ENCODE measurements at places on chromosomes 11 and 22. TPM values are rescaled to one million over a fixed set of nuclear protein-coding genes. Genes with fewer than 3 reads are reported as not detected.

FGF19 gene
- total RNA-seq: 0.09 TPM

GGTLC3 gene
- not detected for total RNA-seq

OR5I1 gene
- total RNA-seq: not detected

DNA sequence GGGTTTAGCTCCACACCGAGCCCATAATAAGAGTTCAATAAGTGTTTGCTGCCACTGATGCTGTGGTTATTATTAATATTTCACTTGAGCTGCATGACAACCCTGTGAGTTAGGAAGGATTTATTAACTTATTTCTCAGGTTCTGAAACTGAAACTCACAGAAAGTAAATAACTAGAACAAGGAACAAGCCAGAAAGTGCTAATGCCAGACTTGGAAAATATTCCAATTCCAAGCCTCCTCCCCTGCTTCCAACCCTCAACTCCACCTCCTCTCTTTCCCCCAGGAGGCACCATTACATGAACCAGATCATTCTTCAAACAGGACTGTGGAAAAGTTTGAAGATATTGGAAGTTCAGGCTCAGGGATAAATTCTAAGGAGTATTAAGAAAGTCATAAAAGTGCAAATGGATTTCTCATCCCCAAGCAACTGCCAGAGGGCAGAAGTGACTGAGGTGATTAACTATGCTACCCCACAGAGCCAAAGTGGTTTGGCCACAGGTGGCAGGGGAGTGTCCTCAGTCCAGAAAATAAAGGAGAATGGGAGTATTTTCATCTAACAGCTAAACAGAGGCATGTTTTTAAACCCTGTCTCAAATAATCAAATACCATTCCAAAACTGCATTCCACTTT lies 3.2 kb upstream of the FJX1 start:
- H3K27me3 ChIP-seq: peaks cover 6% of the 10 kb centered on the region
- no peak for DNase-seq
- peaks cover 6% of the 10 kb centered on the region for H3K4me1 ChIP-seq

NRIP3 gene
- 3.9 TPM for total RNA-seq

SPDYC gene
- total RNA-seq: not detected

DNA sequence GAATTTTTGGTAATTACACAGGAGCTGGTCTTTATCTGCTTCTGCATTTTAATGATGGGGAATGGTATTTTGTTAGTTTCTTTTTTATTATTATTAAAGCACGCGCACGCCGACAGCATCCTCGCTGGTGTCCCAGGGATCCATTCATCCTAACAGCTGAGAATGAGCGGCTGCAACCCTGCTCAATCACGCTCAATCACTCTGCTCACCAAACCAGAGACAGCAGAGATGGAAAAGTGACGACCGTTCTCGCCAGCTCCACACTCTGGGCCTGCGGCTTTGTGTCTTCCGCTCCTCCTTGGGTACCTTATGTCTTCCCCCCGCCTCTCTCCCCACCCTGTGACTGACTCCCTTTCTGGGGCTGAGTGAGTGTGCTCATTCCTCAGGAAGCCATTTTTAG lies 84.5 kb downstream of the DSCAML1 start:
- no peak overlapping the region for H3K27ac ChIP-seq
- no peaks in the 10 kb centered on the region for H3K4me1 ChIP-seq
- H3K4me3 ChIP-seq: no peak overlapping the region
- DNase-seq: no peak
- no peaks in the 10 kb centered on the region for H3K36me3 ChIP-seq

DNA sequence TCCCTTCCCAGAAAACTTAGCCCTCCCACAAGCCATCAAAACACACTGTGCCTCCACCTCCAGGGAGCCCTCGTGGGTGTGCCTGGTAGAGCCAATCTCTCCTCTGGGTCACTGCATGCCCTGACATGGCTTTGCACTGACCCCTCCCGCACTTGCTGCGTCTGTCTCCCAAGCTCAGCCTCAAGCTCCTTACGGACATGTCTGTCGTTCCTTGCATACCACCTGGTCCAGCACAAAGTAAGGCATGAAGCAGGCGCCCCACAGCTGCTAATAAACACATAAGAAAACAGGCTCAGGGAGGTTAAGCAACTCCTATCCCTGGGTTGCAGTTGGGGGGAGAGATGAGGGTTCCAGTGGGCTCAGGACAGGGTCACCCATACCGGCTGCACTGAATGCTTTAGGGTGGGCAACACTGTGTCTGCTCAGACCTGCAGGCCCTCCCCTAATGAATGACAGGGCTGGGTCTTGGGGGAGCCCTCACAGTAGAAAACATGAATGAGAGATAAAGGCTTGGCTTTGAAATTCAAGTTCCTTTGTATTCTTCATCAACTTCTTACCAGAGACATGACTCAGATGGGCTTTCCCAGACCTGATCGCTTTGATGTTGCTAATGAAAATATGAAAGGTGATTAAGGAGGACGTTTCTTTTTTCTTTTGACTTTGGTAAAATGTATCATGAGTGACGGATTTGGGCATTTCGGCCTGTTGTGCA lies 38.0 kb downstream of the PHF21B start:
- H3K27ac ChIP-seq: no peak overlapping the region
- no peaks in the 10 kb centered on the region for H3K27me3 ChIP-seq

DNA sequence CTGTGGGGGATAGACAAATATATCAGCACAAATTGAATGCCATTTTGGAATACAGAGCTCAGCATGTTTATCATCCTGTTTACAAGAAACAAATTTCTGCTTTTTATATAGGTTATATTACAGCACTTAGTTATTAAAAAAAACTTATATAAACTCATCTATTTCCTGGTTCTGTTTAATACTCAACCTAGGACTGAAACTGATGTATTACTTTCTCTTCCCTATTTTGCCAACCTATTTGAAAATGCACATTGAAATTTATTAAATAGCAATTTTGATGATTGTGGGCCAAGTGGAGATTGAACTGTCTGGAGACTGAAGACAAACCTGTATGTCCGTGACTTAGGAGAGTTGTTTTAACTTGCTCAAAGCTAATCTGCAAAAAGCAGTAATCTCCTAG lies 288.3 kb upstream of the ANO3 start:
- H3K36me3 ChIP-seq: no peaks in the 10 kb centered on the region
- H3K4me3 ChIP-seq: no peak overlapping the region
- no peak for DNase-seq
- H3K27me3 ChIP-seq: no peaks in the 10 kb centered on the region

DNA sequence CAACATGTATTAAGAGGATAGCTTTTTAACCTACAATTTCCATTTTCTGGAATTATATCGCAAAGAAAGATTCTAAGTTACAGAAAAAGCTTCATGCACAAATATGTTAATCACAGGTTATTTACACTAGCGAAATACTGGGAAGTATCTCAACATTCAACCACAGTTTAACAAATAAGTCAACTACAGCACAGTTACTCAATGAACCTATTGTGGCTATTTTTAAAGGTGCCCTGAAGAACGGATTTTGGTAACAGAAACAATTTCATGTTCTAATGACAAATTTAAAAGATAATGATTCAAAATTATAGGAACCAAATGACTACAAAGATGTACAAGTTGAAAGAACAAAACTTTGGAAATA lies 51.2 kb downstream of the SYN3 start:
- H3K4me3 ChIP-seq: no peak overlapping the region
- H3K27me3 ChIP-seq: peaks cover 9% of the 10 kb centered on the region
- H3K27ac ChIP-seq: no peak overlapping the region
- no peaks in the 10 kb centered on the region for H3K36me3 ChIP-seq

MUC6 gene
- 0.23 TPM for total RNA-seq

JAML gene
- total RNA-seq: 165 TPM

IL17REL gene
- total RNA-seq: not detected

KCNJ1 gene
- total RNA-seq: not detected

DNA sequence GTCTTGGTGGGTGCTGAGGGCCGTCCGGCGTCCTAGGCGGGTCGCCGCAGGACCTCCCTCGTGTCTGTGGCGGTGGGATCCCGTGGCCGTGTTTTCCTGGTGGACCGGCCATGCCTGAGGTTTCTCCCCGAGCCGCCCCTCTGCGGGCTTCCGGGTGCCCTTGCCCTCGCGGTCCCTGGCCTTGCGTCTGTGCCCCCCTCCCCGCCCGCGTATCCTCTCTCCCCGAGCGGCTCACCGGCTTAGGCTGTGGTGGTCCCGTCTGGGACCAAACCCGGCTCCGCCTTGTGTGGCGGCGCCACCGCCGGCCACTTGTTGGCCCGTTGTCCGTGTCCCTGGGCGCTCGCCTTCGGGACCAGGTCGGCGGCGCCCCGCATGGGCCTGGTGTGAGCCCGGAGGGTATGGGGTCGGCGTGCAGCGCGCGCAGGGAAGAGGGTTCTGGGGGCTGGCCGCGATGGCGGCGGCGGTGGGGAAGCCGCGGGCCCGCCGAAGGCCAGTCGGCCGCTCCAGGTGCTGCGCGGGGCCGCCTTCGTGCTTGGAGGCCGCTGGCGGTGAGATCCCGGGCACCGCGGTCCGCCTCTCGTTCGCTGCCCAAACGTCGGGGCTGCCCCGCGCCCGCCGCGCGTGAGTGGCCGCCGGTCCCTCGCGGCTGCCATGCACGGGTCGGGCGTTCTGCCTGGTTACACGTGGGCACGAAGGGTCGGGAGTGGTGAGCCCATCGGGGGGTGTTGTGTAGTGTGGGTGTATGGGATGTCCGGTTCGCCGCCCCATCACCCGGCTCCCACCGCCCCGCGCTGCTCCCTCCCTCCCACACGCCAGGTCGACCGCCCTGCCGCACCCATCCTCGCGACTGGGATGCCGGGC lies 3899.1 kb upstream of the OR11H1 start:
- peaks cover 3% of the 10 kb centered on the region for H3K27me3 ChIP-seq
- DNase-seq: no peak
- H3K4me3 ChIP-seq: no peak overlapping the region
- H3K36me3 ChIP-seq: no peaks in the 10 kb centered on the region

DNA sequence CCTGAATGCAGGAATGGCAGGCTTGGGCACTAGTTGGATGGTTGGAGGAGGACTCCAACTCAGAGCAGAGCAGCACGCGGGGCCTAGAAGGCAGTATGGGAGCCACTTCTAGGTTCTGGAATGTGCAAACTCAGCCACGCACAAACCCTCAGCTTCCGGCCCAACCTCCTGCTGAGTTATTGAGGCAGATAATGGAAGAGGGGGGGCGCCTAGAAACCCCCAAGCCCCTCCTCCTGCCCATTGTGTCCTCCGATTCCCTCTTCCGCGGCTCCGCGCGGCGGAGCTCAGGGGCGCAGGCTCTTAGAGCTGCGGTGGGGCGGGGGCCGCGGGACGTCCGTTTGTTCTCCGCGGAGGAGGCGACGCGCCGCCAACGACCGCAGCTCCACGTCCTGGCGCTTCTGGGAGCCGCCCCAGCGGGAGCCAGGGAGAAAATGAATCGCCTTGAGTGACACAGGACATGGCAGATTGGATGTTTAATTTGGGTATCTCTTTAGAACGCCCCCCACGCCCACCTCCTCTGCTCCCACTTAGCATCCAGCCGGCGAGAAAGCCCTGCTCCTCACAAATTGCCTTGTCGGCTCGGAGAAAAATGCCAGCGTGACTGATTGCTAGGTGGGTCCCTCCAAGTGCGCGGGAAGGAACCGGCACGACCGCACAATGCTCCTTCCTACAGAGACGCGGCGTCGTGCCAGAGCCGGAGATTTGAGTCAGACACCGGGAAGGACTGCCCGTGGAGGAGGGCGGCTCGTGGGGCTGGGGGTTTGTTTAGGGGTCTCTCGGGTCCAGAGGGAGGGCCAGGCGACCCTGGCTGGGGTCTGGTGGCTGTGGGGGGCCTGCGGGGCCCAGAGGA lies 144.6 kb downstream of the NECTIN1 start:
- no peaks in the 10 kb centered on the region for H3K4me1 ChIP-seq
- DNase-seq: no peak
- H3K36me3 ChIP-seq: no peaks in the 10 kb centered on the region
- H3K4me3 ChIP-seq: no peak overlapping the region

VSTM5 gene
- total RNA-seq: not detected

DNA sequence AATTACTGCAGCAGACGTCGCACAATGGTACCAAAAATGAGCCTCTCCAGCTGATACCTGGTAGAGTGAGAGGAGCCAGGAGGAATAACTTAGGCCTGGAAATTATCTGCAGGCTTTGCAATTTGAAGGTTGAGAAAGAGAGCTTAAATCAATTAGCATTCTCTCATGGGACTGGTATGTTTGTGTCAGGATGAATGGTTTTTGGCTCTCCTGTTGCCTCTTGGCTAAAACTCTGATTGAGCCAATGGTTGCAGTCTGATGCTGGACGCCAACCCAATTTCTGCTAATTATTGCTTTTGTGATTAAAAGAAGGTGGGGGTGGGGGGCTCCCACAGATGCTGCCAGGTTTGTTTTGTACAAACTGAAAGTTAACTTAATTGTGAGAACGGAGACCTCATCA lies 12.5 kb upstream of the NELL1 start:
- no peak overlapping the region for H3K27ac ChIP-seq
- no peak for DNase-seq
- H3K4me1 ChIP-seq: no peaks in the 10 kb centered on the region
- no peaks in the 10 kb centered on the region for H3K36me3 ChIP-seq
- no peaks in the 10 kb centered on the region for H3K27me3 ChIP-seq

DNA sequence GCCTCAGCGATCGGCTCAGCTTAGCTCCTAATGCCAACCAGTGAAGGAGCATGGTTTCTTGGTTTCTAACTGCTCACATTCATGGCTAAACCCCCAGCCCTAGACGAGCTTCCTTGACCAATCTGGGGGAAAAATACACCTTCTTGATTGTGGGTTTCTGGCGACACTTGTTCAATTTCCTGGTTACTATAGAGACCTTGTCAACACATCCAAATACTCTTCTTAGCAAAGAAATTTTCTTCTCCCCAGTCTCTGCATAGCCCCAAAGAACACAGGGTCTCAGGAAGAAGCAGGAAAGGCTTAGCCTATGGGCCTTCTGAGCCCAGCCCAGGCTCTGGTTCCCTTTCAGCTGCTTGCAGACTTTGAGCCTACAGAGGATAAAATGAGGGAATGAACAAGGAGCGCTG lies 88.5 kb upstream of the SYT13 start:
- DNase-seq: no peak
- H3K27ac ChIP-seq: peak overlapping the region; percentile 30
- peaks cover 8% of the 10 kb centered on the region for H3K4me1 ChIP-seq
- no peak overlapping the region for H3K4me3 ChIP-seq
- peaks cover 31% of the 10 kb centered on the region for H3K27me3 ChIP-seq
- no peaks in the 10 kb centered on the region for H3K36me3 ChIP-seq

DNA sequence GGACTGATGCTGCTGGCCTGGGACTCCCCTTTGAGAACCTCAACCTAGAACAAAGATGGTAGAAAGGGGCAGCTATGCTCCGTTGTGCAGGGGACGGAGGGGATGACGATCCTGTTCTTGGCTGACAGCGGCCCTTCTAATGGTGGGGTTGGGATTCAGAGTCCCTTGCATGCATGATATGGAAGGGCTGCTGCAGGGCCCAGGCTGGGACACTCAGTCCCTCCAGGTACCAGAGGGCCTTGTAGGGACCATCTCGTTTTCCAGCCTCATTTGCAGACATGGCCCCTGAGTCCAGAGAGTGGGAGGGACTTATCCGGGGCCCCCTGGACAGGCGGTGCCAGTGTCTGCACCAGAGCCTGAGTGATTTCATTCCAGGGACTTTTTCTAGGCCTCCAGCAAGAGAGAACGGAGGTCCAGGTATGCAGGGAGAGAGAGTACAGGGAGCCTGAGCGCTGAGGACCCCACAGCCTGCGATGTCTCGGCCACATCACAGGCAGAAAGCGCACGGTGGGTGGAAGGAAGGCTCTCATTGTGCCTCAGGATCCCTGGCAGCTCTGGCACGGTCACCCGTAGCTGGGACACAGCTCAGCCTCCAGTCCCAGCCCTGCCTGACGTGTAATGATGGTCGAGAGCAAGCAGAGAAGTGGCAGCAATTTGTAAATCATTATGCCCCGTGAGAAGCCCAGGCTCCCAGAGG lies 860.8 kb downstream of the TBC1D22A start:
- no peaks in the 10 kb centered on the region for H3K36me3 ChIP-seq
- H3K4me3 ChIP-seq: no peak overlapping the region
- no peaks in the 10 kb centered on the region for H3K27me3 ChIP-seq
- no peak overlapping the region for H3K27ac ChIP-seq

Measured in T-cell (primary cell).